Glomerular endothelial cell (primary cell): ENCODE measurements at places on chromosomes 1 and 21. TPM values are rescaled to one million over a fixed set of nuclear protein-coding genes. Genes with fewer than 3 reads are reported as not detected.

- no peak for DNase-seq
These were observed 532.0 kb downstream of the RWDD3 start for GRCh38 chr1:95766036-95766435.

DNA sequence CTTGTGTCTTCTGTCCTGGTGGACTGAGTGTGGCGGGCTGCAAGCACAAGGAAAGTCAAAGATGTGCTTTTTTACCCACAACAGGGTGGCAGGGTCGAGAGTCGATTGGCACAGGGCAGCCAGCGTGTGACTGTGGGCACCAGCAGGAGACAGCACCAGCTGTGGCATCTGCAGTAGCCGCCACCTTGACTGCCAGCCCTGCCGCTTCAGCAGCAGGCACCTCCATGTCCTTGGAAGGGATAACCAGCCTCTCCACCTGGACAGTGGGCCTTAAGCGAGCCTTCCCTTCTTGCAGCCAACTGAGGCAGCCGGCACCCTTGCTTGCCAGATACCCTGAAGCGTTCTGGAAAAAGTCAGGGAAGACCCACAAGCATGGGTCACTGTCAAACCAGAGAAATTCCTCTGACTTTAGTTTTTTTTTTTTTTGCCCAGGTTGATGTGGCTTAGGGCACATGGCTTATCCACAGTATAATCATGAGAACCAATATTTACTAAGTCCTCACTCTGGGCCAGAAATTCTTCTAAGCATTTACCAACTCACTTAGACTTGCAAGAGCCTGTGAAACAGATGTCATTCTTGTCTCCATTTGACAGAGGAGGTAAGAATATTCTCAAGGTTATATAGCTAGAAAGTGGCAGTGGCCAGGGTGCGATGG, 30.1 kb upstream of the PTGFRN start:
- DNase-seq: no peak

DNA sequence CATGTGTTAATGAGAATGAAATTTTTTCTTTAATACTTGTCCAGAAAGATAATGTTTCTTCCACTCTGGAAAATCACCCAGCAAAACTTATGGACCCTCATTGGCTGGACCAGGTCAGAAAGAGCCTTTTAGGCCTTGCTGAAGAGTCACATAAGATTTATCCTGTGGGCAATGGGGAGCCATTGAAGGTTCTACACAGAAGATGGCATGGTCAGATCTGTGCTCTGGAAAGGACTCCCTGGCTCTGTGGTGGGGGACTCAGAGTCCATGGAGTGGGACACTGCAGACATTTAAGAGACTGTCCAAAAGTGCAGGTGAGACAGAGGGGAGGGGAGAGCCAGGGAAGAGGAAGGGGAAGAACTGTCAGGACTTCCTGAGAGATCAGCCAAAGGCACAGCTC, 66.4 kb downstream of the DHRS3 start:
- no peak for DNase-seq

DNA sequence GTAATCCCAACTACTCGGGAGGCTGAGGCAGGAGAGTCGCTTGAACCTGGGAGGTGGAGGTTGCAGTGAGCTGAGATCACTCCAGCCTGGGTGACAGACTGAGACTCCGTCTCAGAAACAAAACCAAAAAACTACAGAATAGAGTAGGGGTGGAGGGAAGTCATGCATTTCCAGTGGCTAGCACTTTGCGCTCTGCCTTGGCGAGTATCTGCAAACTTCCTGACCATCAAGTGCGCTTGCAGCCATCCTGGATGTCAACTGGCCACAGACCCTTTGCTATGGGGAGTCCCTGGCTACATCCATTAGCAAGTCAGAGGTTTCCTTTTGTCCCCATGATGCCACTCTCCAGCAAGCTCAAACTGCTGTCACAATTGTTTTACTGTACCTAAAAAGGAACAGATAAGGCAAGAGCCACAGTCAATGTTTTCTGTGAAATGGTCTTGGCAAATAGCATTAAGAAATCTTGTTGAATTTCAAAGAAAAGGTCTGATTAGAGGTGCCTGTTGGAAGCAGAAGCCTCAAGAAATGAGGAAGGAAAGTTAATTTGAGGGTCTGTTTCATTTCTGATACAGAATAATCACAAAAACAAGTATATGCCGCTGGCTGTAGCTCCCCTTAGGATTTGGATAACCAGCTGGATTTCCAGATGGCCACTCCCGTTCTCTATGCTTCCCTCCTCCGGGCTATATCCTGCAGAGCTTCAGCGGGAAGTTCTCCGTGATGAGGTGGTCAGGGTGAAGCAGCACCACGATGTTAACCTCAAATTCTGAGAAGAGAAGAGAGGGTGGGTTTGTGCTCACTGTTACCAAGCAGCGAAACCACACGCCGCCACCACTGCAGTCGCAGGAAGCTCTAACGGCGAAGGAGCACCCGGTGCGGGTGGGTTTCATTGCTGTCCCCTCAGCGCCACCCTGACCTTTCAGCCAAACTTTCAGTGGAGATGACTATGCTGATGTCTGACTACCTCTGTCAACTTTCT, 42.0 kb downstream of the VPS26C start:
- no peak for DNase-seq

GRCh38 chr1:87688136-87688535, 359.5 kb downstream of the LMO4 start:
- DNase-seq: no peak

GRCh38 chr1:43549921-43550597, 19.4 kb downstream of the PTPRF start:
- DNase-seq: no peak

DNA sequence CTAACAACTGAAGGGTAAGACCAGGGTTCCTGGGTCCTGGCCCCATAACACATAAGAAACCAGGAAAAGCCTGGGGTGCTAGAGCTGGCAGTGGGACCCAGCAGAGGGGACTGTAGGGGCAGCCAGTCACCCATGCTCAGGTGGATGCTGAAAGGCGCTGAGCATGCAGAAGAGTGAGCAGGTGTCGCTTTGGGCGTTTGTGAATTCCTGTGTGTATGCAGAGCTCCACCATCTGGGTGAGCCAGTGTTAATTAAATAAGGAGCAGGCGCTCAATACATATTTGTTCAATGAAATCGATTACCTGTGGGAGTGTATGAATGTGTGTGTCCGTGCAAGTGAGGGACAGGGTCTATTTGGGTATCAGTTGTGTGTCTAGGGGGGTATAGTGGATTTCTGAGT, 499 bp downstream of the C1QA start:
- no peak for DNase-seq

DNA sequence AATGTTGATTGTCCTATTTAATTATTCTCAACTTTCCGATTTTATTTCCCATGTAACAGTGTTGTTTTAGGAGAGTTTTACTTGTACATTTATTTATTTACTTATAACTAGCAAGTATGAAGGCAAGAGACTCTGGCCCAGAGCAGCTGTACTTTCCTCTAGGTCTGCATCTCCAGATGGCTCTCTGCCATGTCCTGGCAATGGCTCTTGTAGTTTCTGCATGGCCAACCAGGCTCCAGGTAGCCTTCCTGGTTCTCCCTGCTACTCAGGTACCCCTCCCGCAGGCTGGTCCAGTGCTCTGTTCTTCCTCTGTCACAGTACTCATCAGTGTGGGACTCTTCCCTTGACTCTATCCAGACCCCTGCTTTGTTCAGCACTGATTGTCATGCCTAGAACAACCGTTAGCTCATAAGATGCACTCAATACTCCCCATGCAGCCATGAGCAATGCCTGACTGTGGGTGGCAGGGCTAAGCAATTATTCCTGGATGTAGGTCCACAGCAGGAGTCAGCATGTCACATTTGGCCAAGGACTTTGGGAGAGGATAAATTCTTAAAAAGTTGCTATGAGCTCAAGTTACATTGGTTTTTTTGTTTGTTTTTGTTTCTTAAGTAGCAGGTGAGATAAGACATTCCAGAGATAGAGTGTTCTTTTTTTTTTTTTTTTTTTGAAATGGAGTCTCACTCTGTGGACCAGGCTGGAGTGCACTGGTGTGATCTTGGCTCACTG, 10.9 kb upstream of the IL20 start:
- no peak for DNase-seq

DNA sequence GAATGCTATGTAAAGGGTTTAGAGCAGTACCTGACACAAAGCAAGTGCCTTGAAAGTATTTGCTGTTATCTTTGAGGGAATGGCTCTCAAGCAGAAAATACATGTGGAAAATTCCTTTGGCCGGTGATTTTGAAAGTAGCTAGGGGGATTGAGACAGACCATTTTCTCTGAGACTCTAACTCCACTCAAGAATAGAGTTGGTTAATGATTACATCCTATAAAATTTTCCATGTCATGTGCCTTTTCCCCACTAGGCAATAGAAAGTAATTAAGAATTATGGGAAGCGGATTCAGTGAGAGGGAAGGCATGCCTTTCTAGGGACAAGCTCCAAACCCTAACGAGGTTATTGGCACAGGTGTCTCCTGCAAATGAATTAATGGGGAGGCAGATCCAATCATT, 276.0 kb downstream of the GPATCH2 start:
- DNase-seq: no peak

DNA sequence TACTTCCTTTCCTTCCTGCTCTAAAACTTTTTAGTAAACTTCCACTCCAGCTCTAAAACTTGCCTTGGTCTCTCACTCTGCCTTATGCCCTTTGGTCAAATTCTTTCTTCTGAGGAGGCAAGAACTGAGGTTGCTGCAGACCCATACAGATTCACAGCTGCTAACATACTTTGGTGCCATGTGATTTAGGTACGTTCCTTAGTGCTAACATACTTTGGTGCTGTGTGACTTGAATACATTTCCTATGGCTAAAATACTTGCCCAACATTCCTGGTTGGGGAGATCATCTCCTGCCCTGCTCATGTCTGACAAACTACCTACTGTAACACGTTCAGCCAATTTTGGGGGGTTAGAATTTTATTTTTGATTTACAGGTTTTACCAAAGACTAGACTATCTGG, 6.8 kb upstream of the ZBTB40 start:
- no peak for DNase-seq

GRCh38 chr1:39183503-39184353, 20.8 kb upstream of the MACF1 start:
- DNase-seq: no peak

DNA sequence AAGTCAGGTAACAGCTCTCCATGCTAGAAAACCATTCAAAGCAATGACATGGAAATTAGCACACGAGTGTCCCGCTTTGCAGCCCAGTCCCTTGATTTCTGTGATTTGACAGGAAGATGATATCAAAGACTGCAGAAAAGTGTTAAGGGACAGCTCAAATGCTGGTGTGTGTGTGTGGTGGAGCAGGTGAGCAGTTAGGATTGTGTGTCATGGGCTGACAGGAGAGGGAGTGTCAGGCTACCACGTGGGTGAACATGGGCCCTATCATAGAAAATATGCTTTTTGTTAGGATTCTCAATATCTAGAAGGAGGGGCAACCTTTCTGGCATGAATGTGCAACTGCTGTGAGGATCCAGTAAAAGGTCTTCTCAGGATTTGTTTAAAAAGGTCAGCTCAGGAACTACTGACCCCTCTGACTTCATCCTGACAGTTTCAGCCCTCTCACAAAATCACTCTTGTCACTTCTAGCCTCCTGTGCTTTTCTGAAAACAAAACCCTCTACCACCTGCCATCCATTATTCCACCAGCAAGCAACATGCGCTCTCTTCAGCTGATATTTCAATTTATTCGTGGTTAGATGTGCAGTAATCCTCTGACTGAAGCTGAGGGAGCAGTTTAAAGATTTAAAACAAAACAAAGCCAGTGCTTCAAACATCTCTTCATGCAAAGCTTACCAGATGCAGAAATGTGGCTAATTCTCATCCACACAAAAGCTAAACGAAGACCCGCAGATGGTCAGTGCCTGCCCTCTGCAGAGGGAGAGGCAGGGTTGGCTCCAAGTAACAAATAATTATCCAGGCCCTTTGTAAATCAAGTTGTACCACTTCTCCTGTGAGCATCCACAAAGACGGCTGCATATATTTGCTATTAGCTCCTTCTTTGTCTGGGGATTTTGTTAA, 397.9 kb downstream of the PTBP2 start:
- no peak for DNase-seq

- no peak for DNase-seq
These were observed 6.8 kb upstream of the PSMG1 start for GRCh38 chr21:39189857-39190604.

GRCh38 chr1:24641646-24642151, 1.4 kb upstream of the SRRM1 start:
- DNase-seq: no peak

DNA sequence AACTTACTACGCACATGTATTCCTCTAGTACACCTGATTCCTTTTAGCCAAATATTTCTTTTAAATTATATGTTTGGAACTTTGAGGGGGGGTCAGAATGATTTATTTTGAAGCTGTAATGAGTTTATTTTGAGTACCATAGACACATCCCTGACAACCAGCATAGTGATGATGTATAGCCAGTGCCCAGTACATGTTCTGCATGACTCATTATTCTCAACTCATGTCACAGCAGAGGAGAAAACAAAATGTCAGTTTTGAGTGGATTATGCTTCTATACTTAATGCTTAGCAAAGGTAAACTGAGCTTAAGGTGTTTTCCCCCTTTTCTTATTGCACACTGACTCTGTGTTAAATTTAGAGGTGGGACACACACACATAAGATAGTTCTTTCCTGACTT, 22.4 kb upstream of the LEPR start:
- no peak for DNase-seq

- DNase-seq: no peak
These were observed 113.7 kb downstream of the FCRL5 start for GRCh38 chr1:157438613-157439012.

DNA sequence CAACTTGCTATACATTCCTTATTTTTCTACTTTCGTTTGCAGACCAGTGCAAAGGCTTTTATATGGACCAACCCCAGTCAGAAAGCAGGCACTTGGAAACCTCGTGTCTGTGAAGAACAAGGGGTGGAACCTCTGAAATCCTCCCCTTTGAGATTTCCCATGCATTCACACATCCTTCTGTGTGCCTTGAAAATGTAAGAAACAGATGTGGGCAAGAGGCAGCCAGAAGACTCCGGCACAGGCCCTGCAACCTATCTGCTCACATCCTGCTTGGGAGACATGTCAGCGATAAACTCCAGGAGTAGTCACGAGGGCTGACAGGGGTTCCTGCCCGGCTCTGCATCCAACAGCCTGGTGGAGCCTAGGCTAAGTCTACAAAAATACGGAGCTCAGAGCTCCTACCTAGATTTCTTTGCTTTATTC, 42.5 kb downstream of the ETS2 start:
- no peak for DNase-seq

DNA sequence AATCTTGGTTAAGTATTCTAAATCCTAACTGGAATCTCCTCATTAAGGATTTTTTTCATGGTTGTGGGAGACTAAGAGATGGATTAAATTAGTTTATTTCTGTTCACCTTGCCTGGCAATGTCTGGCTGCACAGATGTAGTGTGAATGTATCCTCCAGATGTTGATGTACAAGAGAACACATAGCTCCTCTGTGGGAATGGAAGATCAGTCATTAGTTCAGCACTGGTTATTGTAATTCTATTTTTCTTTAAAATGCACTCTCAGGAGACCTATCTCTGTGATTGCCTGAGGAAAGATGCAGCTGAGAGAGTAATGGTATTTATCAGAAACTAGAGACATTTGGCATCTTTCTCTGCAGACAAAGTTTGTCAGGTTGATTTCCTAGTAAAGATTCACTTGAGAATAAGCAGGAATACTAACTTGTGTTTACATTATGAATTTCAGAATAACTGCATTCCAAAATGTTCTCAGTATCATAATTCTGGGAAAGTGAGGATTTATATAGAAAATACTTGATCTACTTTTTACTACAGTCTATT, 178.6 kb downstream of the GIPC2 start:
- no peak for DNase-seq

The SPATA6 gene
- total RNA-seq: 3.1 and 4.2 TPM in 2 replicates

The TRIM46 gene
- 9.9 and 11.8 TPM in 2 replicates for total RNA-seq

The TMPRSS15 gene
- total RNA-seq: not detected in 2 replicates

The CLEC20A gene
- not detected in 2 replicates for total RNA-seq

The FAM151A gene
- total RNA-seq: not detected in 2 replicates

The ASCL5 gene
- not detected in 2 replicates for total RNA-seq

The RGS2 gene
- total RNA-seq: 2.9 and 7.3 TPM in 2 replicates
